ENCODE measurements at places on chromosomes 4 and X.

- no peak for DNase-seq
Observed at GRCh38 chrX:110472265-110472664, 113.6 kb downstream of the RTL9 start.

DNA sequence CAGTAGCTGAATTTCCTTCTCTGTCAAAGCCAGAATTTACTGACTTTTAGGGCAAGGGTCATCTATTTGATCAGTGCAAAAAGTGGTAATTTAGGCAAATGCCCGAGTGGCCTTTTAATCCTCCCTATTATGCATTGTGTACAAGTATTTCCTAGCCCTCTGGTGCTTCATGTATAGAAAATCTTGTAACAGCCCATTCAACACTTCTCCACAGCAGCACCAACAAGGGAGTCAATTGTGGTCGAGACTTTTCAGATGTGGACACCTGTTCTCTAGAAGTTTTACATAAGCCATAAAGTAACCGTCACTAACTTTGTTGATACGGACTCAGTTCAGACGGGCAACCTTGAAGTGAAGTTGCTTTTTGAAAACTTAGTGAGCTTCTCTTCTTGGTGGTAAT lies 50.9 kb upstream of the FHDC1 start:
- DNase-seq, result no peak

GRCh38 chr4:2795893-2796848 lies 3.3 kb downstream of the SH3BP2 start:
- DNase-seq, result no peak

DNA sequence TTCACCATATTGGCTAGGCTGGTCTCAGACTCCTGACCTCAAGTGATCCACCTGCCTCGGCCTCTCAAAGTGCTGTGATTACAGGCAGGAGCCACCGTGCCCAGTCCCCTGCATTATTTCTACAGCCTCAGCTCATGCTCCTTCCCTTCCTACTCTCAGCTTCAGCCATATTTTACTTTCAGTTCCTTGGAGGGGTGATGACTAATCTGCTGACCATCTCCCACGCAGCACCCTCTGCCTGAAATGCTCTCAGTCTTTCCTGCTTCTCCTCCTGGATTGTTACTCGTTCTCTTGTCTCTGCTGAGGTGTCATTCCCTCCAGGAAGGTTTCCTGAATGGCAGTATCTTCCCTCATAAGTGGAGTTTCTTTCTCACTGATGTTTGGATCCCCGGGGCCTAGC lies 63.3 kb downstream of the MOSPD2 start:
- no peak for DNase-seq

DNA sequence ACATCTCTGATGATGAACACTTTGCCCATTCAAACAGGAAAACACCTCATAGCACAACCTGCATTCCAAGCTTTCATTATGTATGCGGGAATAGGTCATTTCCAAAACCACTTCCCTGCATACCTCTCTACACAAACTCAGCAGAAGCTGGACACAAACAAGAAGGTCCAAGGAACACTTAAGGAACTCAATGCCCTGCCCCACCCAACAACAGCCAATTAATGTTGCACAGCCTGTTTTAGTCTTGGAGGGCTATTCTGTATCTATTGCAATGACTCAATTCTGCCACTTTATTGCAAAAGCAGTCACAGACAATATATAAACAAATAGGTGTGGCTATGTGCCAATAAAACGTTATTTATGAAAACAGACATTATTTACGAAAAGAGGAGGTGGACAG lies 16.7 kb downstream of the OPHN1 start:
- no peak for DNase-seq

GRCh38 chr4:94798808-94799207 lies 41.1 kb downstream of the BMPR1B start:
- DNase-seq, result no peak

GRCh38 chrX:7215842-7216241 lies 67.9 kb upstream of the PUDP start:
- DNase-seq, result no peak

GRCh38 chrX:8043121-8043520 lies 115.9 kb upstream of the PNPLA4 start:
- no peak for DNase-seq

DNA sequence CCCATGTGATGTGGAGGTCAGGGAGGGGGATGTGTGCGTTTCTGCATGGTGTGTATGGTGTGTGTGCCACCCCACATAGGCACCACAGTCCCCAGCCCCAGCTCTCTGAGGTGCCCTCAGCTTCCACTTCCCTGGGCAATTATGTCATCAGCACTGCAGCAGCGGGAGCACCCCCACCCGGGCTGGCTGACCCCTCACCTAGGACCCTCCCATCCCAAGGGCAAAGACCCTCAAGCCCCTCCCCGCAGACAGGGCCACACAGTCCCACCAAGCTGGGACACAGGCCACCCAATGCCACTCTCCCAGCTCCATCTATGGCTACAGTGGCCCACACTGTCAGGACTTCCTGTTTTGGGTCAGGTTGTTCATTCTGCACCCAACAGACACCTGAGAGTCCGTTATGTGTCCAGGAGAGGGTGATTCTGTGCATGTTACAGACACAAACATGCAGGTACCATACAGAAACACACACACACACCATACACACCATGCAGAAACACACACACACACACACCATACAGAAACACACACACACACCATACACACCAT lies 75.2 kb downstream of the JAKMIP1 start:
- DNase-seq, result no peak

- DNase-seq, result no peak
Observed at GRCh38 chrX:48683411-48683982, at the start of gene WAS. TSS of gene WAS (plus strand) at chrX:48683799. CDS start at chrX:48683854, 55 bp downstream.

DNA sequence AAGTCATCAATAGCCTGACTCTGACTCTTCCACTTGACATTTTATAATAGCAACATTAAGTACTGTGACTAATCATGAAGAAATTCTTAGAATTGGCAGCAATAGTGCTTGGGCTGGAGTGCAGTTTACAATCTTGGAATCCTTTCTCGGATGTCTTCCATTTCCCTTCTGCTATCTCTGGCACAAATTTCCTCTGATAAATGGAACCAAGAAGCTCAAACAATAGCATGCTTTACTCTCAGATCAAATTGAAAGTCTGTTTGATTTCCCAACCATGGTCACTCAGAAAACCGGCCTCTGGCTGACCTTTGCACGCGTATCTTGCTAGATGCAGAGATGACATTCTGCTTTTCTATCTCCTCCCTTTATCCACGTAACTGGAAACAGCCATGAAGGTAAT lies 99.0 kb upstream of the SPANXC start:
- no peak for DNase-seq

DNA sequence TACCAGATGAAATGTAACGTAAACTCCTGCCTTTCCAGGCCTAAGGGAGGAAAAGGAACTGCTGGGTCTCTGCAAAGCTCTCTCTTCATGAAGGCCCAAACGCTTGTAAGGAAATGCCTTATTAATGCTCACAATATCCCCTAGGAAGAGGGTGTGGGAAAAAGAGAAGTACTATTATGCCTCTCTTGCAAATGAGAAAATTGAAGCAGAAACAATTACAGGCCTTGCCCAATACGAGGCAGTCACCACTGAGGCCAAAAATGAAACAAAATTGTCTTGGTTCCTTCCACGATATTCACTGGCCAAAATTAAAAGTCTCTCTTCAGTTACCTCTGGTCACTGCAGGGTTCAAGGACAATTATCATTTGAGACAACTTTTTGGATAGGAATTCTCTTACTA lies 3.2 kb downstream of the SCARB2 start:
- DNase-seq, result no peak

DNA sequence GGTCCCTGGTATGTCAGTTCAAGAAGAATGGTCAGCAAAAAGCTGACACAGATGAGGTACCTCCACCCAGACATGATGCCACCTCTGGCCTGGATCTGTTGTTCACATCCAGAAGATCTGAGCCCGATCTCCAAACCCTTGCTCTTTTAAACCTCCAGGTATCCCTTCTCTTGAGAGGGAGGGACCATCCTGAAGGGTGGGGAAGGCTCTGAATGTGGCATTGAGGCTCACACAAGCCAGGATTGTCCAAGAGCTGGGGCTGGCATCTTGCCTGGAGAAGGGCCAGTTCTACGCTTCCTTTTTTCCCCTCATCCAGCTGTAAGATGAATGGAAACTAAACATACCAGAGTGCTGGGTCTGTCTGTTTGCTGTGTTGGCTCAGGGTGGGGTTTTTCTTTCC lies at the start of gene ITIH6:
ITIH6 (minus strand) TSS at position 119 of the 400 bp plus-strand sequence; CDS start at position 74, 45 bp downstream.
- no peak for DNase-seq

GRCh38 chr4:98502624-98503023 lies 155.8 kb downstream of the TSPAN5 start:
- no peak for DNase-seq

- no peak for DNase-seq
Observed at GRCh38 chr4:156294577-156294976, 340.9 kb upstream of the CTSO start.

- DNase-seq, result no peak
Observed at GRCh38 chr4:8248091-8248490, 21.5 kb upstream of the HTRA3 start.

- no peak for DNase-seq
Observed at GRCh38 chr4:149056615-149057014, 614.4 kb upstream of the NR3C2 start.

- no peak for DNase-seq
Observed at GRCh38 chr4:139299536-139299935, 1.8 kb upstream of the NAA15 start.

DNA sequence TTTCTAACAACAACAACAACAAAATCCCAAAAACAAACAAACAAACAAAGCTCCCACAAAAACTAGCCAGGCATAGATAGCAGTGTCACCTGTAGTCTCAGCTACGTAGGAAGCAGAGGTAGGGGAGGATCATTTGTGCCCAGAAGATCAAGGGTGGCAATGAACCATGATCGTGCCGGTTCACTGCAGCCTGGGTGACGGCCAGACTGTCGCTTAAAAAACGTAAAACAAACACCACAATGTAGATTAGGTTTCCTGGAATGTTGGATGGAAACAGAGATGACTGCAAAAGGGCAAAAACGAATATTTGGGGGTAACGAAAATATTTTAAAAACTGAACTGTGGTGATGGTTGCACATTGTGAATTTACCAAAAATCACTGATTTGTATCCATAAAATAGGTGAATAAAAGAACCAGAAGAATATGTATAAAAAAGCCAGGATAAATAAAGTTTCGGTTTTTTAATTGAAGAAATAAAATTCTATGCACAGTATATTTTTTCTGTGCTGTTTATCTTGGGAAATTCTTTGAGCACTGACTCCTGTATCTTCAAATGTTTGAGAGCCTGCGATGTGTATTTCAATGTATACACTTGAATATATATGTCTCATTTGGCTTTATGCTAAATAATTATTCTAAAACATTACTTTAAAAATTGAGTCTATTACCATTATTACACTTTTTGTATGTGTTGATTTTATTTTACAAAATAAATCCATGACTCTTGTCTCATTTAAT lies 1477.0 kb downstream of the PCDH7 start:
- DNase-seq, result no peak

- no peak for DNase-seq
Observed at GRCh38 chr4:151541389-151542071, 132.6 kb downstream of the FHIP1A start.

DNA sequence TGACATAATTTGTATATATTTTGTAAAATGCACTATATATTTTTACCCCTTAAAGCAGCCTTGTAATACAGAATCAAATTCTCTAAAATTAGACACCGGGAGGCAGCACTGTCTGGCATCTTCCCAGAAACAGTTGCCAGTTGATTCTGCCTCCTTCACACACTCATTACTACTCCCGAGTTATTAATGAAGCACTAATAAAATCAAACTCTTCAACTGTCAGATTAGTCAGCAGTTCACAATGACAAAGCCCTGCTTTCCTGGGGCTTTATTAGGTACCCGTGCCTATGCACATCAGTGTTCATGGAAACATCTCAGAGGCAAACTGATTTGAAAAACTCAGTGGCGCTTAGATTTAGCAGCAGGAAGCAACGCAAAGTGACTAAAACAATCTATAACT lies 103.5 kb upstream of the VEGFC start:
- no peak for DNase-seq

DNA sequence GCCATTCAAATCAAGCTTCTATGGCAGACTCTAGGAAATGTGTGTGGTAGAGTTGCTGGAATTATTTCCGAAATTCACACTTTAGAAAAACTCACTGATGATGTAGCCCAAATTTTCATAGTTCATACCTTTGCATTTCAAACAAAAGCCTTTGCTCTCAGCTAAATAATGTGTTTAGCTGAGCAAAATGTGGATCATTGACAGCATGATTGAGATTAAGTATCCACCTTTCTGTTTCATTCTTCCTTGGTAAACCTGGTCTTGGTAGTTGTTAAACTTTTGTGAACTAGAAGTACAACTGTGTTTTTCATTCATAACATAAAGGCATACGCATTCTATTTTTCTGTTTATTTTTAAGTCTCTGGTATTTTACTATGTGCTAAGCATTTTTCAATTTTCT lies 7.2 kb downstream of the PCDH7 start:
- DNase-seq, result no peak

GRCh38 chr4:7850489-7850888 lies 89.2 kb downstream of the AFAP1 start:
- no peak for DNase-seq

DNA sequence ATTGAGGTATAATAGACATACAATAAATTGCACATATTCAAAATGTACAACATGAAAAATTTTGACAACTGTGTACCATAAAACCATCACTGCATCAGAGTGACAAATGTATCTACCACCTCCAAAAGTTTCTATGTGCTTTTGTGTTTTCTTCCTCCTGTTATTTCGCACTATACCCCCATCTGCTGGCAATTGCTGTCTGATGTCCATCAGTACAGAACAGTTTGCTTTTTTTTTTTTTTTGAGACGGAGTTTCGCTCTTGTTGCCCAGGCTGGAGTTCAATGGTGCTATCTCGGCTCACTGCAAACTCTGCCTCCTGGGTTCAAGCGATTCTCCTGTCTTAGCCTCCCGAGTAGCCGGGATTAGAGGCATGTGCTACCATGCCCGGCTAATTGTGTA lies 154.3 kb upstream of the GIMD1 start:
- no peak for DNase-seq

GRCh38 chr4:76677571-76678326 lies 220.2 kb downstream of the SOWAHB start:
- DNase-seq, result no peak

DNA sequence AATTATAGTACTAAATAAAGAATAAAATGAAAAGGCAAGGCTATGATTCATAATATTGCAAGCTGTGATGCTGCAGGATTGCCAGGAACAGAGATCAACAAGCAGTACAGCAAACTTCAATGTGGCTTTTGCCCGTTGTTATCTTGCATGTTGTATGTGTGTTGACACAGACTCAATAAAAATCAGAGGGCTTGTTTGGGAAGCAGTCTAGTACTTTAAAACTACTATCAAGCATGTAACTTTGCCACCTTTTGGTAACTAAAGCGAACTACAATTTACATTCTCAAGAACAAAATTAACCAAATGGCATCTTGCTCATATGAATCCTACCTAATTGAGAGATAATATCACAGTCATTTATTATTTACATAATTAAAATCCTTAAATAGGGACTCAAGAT lies 79.8 kb upstream of the GPM6A start:
- no peak for DNase-seq

GRCh38 chrX:51891821-51892551 lies 1.4 kb upstream of the MAGED1 start:
- no peak for DNase-seq

Measured in activated CD4-positive, alpha-beta T cell treated with anti-CD3 and anti-CD28 coated beads, Interleukin-2, amount 50 U/mL, for 4 hours (primary cell).